Endothelial cell (in vitro differentiated cells): ENCODE measurements at places on chromosomes 7 and 10.

DNA sequence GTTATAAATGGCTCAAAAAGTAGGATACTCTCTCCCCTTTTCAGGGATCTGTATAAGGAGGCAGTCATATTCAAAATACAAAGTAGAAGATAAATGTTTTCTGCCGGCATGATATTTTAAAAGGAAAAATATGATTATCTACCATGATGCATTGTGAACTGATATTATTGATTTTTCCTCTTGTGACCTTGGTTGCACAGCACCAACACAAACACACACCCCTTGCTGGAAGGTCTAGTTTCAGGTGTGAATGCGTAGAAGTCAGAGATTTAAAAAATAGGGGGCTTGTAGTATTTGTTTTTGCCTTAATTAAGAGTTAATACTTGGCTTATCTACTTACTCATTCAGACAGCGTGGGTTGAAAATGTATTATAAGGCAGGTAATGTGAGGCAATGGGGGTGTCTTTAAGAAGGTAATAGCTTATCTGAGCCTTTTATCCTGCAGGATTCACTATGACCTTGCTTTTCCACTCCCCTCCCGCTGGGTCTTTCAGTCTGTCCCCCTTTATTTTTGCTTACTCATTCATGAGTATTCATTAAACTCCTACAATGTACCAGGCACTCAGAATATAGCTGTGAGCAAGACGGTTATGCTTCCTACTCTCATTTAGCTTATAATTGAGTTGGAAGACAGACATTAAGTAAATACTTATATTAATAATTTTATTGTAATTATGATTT, 390.6 kb downstream of the SDK1 start:
- no peak for DNase-seq

DNA sequence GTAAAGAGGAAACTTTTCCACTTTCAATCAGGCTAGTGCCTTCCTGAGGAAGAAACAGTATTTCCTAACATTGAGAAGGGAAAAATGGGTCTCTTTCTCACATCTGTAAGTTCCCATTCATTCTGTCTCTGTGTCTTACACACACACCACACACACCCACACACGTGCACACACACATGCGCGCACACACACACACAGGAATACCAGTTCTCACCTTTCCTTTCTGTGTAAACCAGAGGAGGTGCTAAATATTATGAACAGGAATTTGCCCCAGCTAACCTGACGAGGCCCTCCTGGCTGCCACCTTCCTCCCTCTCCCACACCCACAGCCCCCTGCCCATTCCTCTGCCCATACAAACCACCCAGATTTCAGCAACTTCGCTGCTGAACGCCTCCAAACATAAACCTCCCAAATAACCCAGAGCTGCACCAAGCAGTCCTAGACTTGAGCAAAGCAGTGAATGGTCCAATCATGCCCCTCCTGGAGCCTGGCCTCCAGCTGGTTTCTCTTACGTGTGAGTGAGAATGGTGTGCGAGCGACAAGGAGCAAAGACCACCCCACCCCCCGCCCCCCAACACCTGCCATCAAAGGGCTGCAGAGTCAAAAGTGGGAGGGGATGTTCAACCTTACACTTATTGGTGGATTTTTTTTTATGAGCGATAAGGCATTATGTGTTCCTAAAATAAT, 190.5 kb downstream of the HECW1 start:
- no peak for DNase-seq

DNA sequence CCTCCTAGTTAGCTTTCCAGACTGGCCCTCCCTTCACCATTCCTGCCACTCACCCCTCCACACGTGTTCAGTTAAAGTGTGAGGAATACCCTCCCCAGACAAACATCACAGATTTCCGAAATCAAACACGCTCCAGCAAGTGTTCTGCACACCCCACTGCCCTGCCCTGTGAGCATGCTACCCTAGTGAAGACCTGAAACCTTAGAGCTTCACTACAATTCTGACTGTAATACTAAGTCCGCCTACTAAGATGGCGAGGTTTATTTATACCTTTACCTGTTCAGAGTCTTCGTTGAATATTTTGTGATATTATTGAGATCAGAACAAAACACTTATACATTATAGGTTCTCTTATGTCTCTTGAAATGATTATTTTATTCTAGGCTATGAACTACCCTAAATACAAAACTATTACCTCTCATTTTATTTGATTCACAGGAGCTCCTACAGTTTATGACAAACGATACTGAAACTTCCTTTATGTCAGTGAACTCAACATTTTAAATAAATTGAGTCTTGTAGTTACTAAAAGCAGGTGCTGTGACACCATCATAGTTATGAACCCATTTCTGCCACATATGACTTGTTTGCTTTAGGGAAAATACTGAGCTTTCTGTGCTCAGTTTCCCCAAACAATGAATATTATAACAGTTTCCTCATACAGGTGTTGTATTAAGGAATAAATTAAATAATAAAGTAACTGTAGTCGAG, 8.6 kb downstream of the SCIN start:
- no peak for DNase-seq

- DNase-seq: no peak
These were observed 107.4 kb downstream of the ITIH5 start for GRCh38 chr10:7559386-7559785.

GRCh38 chr10:11112718-11113117, 95.0 kb downstream of the CELF2 start:
- no peak for DNase-seq

- DNase-seq: no peak
These were observed 22.6 kb upstream of the SIRT1 start for GRCh38 chr10:67861750-67862432.

DNA sequence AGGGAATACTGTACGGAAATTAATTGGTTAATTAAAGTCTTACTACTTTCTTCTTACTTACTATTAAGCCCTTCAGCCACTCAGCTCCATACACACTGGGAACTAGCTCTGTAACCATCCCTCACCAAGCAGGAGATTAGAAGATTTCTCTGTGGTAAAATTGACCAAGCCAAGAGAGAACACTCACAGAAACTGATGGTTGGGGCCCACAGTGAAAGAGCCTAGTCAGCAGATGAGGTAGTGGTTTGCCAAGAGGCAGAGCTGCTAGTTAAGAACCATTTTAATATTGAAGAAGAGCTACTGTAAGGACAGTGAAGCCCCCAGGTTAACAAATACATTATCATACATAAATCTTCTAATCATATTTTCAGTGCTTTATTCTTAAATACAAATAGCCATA, 21.8 kb upstream of the C10orf53 start:
- DNase-seq: no peak

GRCh38 chr10:26566525-26567350, 128.6 kb downstream of the APBB1IP start:
- no peak for DNase-seq

DNA sequence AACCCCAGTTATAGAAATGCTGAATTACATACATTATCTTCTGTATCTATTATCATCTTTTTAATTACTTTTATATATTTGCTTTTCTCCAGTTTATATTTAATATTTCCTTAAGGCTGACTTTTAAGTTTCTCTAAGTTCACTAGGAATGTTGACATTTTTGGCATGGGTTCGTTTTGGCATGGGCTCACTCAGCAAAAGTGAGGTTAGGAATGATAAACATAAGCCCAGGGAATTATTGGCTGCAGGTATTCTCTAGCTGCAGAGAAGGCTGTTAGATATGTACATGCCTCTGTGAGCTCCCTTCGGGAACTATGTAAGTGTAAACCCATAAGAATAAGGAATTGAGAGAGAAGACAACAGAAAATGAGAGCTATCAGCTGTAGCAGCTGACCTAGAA, 63.6 kb upstream of the RAB18 start:
- no peak for DNase-seq

- no peak for DNase-seq
These were observed 50.4 kb downstream of the HABP2 start for GRCh38 chr10:113603057-113603777.

DNA sequence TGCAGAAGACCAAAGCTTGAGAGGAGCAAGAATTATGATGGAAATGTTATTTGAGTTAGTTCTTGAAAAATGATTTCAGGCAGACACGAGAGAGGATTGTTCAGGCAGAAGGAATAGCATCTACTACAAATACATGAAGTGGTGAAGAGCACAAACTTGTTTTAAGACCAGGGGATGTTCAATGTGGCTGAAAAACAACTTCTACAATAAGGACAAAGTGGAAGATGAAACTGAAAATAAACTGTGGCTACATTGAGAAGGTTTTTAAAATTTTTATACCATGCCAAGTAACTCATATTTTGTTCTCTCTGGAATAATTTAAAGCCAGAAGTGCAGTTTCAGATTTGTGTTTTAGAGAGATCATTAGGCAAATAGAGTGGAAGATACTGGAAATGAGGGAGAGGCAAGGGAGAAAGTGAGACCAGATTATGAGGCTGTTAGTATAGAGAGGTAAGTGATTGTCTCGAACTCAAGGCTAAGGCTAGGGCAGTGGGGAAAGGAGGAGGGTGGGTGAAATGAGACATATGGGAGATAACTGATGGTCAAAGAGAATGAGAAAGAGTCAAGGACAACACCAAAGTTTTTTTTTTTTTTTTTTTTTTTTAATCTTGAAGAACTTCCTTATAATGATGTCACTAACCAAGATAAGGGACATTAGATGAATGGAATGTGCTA, 115.4 kb downstream of the MDFIC start:
- no peak for DNase-seq

DNA sequence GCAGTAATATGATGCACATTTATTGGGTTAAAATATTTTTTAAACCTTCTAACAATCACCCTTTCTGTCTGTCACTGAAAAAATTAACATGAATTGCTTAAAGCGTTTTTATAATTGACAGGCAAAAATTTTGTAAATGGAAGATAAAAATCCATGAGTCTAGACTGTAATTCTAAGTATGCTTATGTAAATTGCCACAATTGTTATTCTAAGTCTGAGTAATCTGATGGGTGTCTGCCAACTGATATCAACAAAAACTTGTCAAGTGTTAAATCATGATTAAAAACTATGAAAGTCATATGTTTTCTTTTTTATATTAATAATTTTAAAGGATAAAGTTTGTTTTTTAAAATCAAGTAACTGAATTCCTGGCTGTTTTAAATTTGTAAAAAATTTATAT, 208.2 kb downstream of the CDK14 start:
- no peak for DNase-seq

GRCh38 chr10:110764378-110764777, 107.3 kb upstream of the PDCD4 start:
- DNase-seq: no peak

GRCh38 chr10:15344876-15345285, 26.2 kb downstream of the FAM171A1 start:
- no peak for DNase-seq

- no peak for DNase-seq
These were observed 139.5 kb downstream of the BMPER start for GRCh38 chr7:34044734-34045353.

GRCh38 chr7:35694161-35694783, 663 bp downstream of the HERPUD2 start:
- DNase-seq: no peak

- DNase-seq: no peak
These were observed 931 bp downstream of the PAPSS2 start for GRCh38 chr10:87660484-87661133.

DNA sequence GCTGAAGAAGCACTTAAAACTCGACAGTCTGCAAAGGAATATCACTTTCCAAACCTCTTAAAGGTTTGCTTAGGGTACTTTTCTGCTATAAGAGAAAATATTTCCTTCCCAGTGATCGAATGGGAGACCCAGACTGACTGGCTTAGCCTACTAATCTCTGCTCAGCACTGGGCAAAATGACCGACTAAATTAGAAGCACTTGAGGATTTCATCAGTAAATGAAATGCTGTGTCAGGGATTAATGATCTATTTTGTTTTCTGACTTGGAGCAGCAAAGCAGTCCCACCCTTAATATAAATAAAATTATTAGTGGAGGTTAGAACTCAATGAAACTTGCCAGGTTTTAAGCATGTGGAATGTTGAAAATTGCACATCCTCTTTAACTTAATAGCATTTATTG, 411.6 kb downstream of the NEBL start:
- DNase-seq: no peak

DNA sequence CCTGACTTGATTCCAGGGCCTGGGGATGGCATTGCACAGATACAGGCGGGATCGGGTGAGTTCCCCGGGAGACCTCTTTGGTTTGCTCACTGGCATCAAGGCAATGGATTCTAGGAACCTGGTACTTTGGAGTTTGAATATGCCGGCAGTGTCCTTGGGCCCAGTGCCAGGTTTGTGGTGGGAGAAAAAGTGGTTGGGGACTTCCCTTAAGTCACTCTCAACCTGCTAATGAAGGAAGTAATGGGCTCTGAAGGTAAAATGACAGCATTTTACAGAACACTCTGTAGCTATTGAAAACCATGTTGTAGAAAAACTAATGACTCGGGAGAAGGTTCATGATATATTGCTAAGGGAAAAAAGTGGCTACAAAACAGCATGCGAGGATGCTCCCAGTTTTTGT, 129.9 kb downstream of the CFAP58 start:
- DNase-seq: no peak

GRCh38 chr10:1390200-1390599, 334.0 kb downstream of the WDR37 start:
- no peak for DNase-seq

GRCh38 chr10:70967591-70968587, 79.5 kb upstream of the PCBD1 start:
- no peak for DNase-seq

GRCh38 chr7:4856336-4857057, 5.3 kb downstream of the PAPOLB start:
- no peak for DNase-seq
